Activated T-cell treated with anti-CD3 and anti-CD28 coated beads for 1 hour (primary cell): ENCODE measurements at places on chromosomes 3 and 15.

DNA sequence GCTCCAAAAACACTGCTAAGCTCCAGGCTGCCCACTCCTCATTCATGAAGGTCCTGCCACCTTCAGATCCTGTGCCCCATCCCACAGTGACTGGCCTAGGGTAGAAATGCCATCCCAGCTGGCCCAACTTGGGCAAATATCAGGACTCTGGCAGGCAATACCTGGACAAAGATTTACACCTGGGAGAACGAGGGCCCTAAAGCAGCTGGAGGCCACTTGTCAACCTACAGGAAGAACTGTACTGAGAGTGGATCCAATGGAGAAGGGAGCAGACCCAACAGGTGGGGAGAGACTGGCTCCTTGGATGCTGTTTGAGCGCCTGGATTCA is 57.1 kb upstream of the GATA2 start:
- no peak for DNase-seq

DNA sequence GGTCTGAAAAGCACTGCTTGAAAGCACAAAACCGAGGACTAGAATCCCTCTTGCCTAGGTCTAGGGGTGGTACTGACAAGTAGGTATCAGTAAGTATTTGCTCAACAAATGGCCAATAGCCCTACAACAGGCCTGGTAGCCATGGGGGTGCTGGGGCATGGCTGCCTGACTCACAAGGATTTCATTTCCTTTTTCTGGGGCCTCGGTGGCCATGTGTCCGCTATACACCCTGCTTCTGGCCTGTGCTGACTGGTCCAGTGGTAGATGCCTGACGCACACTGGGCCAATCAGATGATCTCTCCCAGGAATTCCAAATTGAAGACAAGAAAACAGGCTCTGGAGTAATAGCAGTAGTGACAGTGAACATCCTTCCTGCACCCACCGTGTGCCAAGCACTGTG is 29.4 kb downstream of the MELTF start:
- DNase-seq = no peak

GRCh38 chr15:89377024-89377841 is 42.6 kb upstream of the POLG start:
- DNase-seq = no peak

- no peak for DNase-seq
These were observed 20.1 kb downstream of the SENP2 start for GRCh38 chr3:185606196-185606595.

- no peak for DNase-seq
These were observed 377.5 kb upstream of the NR2F2 start for GRCh38 chr15:95953032-95953431.

DNA sequence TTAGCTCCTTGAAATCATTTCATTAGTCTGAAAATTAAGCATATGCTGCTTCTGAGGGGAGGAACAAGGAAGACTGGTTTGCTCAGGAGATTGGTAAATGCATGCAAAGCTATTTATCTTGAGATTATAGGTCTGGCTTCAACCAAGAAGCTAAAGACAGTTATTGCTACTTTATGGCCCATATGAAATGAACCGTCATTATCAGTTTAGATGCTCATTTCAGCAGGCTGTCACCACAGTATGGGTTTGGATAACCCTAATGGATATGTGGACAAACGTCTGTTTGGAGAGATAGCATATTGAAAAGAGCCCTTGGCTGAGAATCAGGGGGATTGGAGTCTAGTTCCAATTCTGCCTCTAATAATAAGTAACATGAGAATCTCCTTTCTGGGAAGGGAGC is 922.6 kb downstream of the TUSC7 start:
- DNase-seq = no peak

GRCh38 chr3:53346514-53346913 is 829 bp downstream of the DCP1A start:
- DNase-seq = no peak

DNA sequence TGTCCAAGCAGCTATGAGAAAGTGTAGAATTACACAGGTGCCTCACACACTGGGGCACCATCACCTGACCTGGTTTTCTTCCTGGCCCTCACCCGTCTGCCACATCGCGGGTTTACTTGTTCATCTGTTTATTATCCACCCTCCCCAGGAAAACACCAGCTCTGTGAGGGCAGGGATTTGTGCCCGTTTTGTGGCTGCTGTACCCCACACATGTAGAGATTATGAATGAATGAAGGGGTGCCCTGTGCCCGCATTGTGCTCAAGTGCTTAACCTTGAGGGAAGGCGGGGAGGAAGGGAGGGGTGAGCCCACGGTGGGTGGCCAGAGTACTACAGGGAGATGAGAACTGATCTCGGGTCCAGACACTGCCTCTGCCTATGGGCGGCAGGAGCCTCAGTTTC is 108.4 kb downstream of the WNT7A start:
- DNase-seq = no peak

DNA sequence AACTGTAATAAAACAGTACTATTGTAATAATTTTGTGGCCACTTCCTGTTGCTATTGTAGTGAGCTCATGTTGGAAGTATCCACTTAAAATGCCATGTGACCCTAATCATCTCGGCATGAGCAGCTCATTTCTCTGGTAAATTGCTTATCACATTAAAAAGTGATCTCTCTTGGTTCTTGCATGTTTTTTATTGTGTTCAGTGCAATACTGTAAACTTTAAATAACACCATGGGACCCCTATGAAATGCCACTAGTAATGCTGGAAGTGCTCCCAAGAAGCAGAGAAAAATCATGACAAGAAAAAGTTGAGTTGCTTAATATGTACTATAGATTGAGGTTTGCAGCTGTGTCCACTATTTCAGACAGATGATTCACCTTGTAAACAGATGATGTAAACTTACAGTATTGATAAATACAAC is 45.6 kb downstream of the NMD3 start:
- DNase-seq = no peak

GRCh38 chr3:13017361-13018042 is 55.7 kb downstream of the IQSEC1 start:
- no peak for DNase-seq

- no peak for DNase-seq
These were observed 47.9 kb upstream of the LIPC start for GRCh38 chr15:58383876-58384275.

GRCh38 chr3:16410659-16411058 is 102.8 kb downstream of the RFTN1 start:
- no peak for DNase-seq

DNA sequence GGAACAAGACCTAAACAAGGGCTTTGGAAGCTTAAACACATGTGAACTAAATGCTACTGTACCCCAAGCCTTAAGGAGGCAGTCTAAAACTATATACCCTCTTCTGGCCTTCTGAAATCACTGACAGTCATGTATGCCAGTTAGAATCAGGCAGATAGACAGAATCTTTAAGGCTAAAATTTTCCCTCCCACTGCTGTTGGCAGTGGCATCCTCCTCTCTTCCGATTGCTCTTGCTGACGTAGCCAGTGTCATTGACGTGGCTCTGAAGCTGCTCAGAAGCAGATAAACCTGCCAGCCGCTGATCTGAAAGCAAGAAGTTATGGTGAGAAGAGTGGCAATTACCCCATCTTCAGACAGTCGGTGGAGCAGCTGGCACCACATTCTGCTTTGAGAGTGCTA is 3.3 kb downstream of the RYR3 start:
- DNase-seq = no peak

DNA sequence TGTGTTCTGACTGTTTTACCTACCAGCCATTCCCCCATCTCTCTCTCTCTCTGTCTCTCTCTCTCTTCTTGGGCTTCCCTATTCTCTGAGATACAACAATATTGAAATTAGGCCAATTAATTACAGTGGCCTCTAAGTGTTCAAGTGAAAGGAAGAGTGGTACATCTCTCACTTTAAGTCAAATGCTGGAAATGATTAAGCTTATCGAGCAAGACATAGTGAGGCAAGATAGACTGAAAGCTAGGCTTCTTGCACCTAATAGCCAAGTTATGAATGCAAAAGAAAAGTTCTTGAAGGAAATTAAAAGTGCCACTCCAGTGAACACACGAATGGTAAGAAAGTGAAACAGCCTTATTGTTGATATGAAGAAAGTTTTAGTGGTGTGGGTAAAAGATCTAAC is 21.3 kb downstream of the SNRK start:
- DNase-seq = no peak

- no peak for DNase-seq
These were observed 604 bp upstream of the TJP1 start for GRCh38 chr15:29822684-29823459.

DNA sequence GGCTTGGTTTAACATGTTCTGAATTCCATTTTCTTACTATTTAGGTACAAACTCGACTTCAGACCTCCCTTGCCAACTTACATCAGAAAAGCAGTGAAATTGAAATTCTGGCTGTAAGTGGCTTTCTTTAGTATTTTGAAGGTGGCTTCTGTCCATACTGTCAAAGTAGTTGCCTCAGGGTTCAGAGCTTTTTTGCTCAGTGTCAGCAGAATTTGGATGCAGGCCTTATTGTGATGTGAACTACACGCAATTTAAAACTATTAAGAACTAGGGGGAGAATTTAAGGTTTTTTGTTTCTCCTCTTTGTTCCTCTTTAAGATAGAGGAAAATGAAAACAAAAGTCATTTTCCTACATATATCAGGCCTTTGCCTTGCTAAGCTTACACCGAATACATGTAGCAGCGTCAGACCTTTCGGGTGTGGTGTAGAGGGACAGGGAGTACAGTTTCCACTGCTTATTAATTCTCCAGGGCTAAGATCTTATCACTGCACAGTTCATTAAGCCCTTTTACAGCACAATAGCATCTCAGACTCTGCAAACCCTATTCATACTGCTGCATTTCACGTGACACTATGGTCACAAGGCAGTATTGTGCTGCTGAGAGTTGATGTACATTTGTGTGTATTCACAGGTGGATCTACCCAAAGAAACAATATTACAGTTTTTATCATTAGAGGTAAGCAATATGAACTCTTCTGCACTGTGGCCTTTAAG is 6.7 kb downstream of the SRP14 start:
- no peak for DNase-seq

DNA sequence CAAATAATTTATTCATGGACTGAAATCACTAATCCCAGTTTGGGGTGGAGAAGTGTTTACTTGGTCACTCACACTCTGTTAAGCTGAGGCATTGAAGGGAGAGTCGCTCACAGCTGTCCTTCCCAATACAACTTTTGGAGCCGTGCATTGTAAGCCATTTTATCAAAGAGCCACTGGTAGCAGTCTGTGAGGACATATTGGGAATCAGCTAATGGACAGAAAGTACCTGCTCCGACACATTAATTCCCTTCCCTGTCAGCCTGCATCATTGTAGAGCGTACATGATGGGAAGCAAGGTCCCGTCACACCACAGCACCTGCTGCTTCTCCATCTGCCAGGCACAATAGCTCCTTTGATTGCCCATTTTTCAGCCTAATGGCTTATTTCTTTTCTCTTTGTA is 643.2 kb downstream of the SQOR start:
- no peak for DNase-seq

DNA sequence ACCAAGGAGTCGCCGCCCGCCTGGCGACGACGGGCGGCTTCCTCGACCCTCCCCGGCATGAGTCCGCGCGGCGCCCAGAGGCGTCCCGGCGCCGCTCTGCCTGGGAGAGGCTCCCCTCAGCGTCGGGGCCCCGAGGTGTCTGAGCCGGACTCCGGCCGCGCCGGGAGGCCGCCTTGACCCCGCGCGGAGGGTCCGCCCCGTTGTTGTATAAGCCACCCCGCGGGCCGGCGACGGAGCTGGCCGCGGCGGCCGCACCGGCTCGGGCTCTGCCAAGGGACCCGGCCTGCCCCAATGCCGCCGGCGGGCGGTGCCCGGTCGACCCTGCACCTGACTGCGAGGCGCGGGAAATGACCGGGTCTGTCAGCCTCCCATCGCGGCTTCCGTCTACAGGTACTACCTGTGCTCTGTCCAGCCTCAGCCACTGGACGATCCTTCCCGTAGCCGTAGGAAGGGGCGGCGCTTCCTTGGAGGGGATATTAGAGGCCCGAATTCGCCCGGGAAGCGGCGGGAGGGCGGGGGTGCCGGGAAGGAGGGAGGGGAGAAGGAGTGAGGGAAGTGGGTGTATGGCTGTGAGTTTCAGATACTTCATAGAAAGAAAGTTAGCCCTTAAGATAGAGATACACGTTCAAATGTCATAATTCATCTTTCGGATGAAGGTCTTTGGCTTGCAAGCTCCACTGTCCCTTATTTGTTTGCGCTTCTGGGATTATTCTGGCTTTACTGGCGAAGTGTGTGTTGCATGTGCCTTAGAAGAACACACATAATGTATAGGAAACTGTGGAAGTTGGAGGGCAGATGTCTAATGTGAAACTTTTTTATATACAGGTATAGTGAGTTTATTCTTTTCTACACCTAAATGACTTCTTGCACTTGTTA is 620 bp downstream of the ABHD5 start:
- DNase-seq = peak; percentile 16

DNA sequence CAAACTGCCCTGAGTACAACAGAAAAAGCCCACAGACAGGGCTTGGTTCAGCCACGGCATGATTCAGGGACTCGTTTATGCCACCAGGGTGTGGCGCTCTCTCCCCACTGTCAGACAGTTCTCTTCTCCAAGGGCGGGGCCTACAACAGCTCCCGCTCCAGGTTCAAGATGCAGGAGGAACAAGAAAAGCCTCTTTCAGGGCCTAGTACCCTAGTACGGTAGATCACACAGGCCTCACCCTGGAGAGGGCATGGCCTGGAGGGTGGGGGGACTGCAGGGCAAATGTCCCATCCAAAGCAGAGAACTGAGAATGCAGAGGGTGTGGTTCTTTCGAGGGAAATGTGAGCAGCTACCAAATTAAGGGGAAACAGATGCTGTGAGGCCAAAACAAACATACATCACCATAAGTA is 12.0 kb downstream of the MESD start:
- peak; percentile 28 for DNase-seq

DNA sequence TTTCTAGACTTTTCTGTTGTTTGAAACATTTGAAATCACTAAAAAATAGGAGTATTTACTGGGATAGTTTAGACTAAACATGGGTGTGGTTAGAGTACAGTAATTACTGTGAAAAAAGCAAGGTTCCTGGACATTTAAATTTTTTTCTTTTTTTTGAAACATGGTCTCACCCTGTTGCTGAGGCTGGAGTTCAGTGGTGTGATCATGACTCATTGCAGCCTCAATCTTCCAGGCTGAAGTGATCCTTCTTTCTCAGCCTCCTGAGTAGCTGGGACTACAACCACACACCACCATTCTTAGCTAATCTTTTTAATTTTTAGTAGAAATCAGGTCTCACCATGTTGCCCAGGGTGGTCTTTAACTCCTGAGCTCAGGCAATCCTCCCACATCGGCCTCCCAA is 20.4 kb upstream of the CELF6 start:
- DNase-seq = no peak

GRCh38 chr3:130539005-130539404 is 22.0 kb downstream of the COL6A6 start:
- peak; percentile 12 for DNase-seq

DNA sequence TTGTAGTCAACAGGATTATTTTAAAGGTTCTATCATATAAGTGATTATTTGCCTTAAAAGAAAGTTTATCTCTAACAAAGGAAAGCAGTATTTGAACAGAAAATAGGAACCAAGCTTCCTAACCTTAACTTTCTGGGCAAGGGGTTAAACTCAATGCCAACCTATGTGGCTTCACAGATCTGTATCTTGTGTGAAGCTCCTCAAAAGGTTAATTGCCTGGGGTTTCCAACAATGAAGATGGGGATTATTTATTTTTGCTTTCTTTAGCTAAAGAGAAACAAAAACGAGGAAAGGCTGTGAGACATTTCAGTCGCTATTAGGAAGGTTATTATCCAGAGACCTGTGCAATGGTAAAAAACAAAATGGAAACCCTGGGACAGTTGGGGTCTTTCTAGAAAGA is 1.1 kb upstream of the WDR82 start:
- DNase-seq = no peak
